ENCODE measurements at places on chromosomes 2 and 18.

- DNase-seq: no peak
These were observed 116.6 kb upstream of the MSH6 start for GRCh38 chr2:47666332-47666731.

DNA sequence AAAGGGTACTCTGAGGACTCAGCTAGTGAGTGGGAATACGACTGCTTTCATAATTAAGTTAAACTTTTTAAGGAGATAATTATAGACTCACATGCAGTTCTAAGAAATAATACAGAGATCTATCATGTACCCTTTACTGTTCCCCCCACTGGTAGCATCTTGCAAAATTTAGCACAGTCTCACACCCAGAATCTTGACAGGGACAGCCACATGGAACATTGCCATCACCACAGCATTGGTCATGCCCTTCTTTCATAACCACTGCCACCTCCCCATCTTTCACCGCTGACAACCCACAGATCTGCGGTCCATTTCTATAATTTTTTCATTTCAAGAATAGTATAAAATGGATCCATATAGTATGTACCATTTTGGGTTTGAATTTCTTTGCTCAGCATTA is 37.8 kb downstream of the ARHGEF4 start:
- DNase-seq: no peak

GRCh38 chr18:2223449-2223848 is 347.9 kb downstream of the METTL4 start:
- peak; percentile 63 for DNase-seq

DNA sequence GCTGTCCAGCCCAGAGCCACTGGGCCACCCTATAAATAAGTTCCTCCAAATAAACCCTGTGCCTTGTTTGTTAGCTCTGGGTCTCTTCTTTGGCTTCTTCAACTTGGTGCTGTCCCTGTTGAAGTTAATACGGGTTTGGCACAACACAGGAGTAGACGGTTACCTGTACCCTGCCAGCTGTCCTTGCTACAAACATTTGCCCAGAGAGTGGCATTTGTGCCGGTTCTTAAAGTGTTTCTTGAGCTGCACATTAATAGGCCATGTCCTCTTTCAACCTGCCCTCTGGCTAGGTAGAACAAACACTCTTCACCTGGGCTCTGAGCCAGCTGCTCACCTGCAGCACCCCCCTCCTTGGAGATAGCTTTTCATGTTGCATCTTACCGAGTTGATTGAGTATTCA is 139.2 kb downstream of the NEDD4L start:
- DNase-seq: no peak

DNA sequence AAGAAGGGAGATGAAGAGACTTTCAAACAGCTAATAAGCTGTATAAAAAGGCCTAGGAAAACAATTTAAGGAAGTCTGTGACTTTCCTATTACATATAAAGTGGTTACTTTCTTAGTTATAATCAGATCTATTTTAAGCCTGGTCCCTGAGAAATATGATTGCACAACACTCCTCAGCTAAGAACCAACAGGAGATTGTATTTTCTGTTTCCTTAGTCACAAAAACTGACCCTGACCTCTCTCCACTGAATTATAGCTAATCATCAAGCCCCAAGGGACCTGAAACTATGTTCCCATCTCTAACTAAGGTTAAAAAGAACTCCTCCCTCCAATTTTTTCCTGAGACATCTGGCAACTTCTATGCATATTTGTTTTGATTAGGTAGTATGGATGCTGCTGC is 106.9 kb downstream of the ROCK1 start:
- DNase-seq: peak; percentile 84

- no peak for DNase-seq
These were observed 692.8 kb downstream of the RNF144A start for GRCh38 chr2:7609974-7610373.

GRCh38 chr2:45541450-45541849 is 69.6 kb downstream of the SRBD1 start:
- no peak for DNase-seq

DNA sequence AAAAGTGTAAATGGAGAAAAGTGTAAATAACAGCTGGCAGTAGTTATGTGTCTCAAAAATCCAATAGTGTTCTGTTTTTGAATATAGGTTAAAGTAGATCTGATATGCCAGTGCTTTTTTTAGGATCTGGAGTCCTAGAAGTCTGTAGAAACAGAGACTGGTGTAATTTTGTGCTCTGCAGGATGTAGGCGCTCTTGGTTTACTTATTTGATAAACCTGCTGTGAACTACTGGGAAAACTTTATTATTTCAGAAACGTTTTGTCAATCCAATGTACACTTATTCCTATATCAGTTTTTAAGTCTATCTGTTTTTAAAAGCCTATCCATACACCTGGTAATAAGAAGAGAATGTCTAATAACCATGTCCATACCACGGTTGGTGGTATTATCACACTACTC is 530.8 kb upstream of the ZNF804A start:
- DNase-seq: no peak

- DNase-seq: no peak
These were observed 44.3 kb upstream of the TGIF1 start for GRCh38 chr18:3405713-3406112.

DNA sequence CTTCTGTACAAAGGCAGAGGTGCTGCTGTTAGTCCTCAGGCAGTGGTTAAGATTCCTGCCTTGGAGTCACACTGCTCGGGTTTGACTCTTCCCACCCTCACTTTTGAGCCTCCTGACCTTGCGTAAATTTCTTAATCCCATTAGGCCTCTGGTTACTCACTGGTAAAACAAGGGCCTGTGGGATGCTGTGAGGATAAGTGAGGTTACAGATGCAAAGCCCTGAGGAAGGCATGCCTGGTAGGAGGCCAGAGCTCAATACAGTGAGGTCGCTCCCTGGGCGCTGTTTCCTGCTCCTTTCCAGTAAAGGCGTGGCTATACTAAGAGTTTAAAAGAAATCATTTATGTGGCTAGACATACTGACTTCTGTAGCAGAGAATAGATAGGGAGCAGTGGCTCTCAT is 127.5 kb upstream of the TMEM200C start:
- DNase-seq: peak; percentile 82

- no peak for DNase-seq
These were observed 157.4 kb downstream of the SOX11 start for GRCh38 chr2:5849562-5849961.

DNA sequence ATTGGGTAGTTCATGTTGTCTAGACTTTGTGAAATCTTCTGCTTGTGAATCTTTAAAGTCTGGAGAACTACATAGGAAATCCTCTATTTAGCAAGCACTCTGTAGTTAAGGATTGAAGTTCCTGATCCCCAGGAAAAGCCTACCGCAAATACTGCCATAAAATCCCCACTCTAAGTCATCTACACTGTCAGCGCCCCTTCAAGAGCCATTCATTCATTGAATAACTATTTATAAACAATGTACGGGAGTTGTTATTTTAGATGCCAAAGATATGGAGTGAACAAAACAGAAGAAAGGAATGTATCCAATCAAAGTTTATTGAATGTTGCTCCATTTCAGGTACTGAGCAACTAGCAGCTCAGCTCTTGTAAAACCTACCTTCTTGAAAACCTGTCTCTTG is 36.5 kb upstream of the SLC39A10 start:
- DNase-seq: no peak

- DNase-seq: peak; percentile 39
These were observed 172.7 kb upstream of the SMAD7 start for GRCh38 chr18:49123431-49123830.

DNA sequence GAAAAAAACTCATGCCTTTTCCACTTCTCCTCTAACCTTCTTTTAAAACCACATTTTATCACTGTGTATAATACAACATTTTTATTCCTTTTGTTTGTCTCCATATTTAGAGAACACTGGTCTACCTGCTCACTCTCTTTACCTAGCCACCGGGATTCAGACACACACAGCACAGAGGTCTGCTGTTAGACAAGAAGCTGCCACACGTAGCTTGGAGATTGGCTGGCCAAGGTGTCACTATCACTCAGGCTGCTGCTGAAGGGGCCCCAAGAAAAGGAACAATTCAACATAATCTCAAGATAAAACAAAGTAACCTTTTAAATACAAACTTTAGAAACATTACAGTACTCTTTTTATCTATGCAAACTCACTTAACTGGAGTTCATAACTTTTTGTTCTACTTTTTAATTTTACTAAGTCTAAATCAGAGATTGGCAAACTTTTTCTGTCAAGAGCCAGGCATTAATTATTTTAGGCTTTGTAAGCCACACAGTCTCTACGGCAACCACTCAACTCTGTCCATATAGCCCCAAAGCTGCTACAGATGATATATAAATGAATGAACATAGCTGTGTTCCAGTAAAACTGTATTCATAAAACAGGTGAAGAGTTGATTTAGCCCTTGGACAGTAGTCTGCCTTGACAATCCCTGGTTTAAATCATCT is 25.8 kb downstream of the FEZ2 start:
- DNase-seq: no peak

DNA sequence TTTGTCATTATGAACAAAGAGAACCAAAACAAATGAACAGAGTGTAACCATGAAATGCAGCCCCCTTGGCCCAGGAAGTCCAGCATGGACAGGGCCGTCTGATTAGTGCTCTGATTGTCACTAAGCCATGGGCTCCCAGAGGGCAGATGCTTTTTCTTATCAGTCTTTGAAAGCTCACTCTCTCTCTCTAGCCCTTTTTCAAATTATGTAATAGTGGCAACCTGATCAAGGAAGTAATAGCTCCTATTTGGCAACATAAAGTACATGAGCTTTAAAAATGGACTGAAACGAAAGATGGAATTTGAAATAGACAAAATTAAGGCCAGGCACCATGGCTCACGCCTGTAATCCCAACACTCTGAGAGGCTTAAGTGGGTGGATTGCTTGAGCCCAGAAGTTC is 32.4 kb upstream of the EPG5 start:
- no peak for DNase-seq

GRCh38 chr2:30802611-30803010 is 4.6 kb downstream of the CAPN13 start:
- DNase-seq: no peak

DNA sequence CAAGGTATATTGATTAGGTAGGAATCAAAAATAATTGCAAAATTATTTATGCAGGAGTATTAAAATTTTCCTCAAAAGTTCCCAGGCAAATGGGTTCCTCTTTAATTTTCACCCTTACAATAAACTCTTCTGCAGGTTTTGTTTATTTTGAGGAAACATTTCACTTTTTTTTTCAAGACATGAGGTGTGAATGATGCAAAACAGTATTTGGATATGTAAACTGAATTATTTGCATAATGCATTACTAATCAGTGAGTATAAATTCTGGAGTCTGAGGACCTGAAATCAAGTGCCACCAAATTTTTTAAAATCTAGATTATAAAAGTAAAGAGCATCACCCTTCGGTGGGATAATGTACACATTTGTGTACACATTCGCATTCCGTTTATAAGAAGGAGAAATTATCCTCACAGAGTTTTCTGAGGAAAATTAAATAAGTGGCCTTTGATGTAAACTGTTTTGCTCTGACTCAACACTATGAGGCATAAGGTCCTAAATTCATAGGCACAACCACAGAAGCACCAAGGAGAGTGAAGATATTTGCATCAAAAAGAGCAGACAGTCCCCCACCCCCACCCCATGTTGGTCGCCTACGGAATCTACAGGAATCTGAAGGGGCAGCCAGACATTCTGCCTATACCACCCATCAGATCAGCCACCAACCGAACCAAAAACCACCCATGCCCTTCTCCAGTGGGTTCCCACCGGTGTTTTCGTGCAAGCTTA is 33.1 kb downstream of the BCL11A start:
- no peak for DNase-seq

- DNase-seq: no peak
These were observed 61.1 kb downstream of the XRCC5 start for GRCh38 chr2:216170076-216170763.

GRCh38 chr2:118477111-118477862 is 370.2 kb downstream of the EN1 start:
- no peak for DNase-seq

DNA sequence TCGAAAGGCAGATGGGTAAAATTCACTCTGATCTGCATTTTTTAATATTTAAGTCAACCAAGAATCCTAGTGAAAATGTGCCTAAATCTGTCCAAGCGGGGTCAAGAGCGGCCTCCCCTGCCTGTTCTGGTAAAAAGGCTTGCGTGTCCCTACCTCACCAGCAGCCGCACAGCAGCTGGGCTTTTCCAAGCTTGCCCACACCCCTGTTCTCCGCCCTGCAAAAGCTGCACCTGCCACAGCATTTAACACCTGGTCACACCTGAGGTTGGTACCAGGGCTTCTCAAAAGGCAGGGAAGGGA is 25.8 kb upstream of the TMEM182 start:
- DNase-seq: no peak

GRCh38 chr2:105141099-105141614 is 100.4 kb upstream of the GPR45 start:
- no peak for DNase-seq

- DNase-seq: no peak
These were observed 330.5 kb downstream of the DYSF start for GRCh38 chr2:71783815-71784214.

GRCh38 chr18:56505293-56505692 is 133.1 kb downstream of the TXNL1 start:
- DNase-seq: no peak

DNA sequence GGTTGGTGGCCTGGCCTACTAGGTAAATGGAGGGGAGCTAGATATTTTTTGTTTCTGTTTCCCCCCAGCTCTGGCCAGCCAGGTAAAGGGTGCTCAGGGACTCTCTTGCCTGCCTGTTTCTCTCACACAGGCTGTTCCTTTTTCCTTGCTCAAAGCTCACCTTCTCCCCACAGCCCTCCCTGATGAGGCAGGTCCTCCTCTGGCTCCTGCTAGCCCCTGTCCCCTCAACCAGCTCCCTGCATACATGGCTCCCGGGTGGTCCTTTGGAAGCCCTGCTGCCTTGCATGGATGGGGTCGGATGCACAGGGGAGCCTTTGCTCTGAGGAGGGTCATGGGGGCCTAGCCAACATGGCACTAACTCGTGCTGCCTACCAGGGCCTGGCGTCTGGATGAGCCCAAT is 27.8 kb downstream of the DYSF start:
- DNase-seq: no peak

DNA sequence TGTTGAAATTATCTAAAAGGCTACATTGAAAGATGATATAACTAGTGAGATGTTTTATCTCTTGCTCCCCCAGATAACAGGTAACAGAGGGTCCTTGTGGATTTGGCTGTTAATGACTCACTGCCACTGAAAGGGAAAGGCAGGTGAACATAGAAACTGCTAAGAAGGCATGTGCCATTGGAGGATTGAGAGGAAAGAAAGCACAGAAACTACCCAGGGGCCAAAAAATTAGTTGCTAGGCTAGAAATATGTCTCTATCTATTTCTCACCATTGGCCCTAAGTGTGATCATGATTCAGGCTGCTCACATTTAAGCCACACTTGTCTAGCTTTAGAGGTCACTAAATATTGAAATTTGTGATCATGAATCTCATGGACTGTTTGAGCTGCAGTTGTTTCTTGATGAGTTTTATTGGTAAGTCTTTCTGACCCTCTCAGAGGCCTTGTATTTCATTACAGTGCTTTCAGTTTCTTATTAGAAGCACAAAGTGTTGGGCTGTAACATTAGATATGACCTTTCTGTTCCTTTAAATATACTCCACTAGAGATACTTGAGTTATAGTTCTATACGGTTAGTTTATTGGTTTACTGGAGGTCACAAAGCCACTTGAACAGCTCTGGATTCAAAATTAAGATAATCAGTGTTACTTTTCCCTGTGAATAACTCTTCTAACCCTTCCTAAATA is 26.2 kb downstream of the NAB1 start:
- no peak for DNase-seq

- DNase-seq: peak; percentile 22
These were observed 896 bp downstream of the CACNB4 start for GRCh38 chr2:152097801-152098495.

- DNase-seq: no peak
These were observed 13.0 kb downstream of the TTC32 start for GRCh38 chr2:19888831-19889230.

- DNase-seq: no peak
These were observed 254.5 kb downstream of the DSEL start for GRCh38 chr18:67261931-67262552.

GRCh38 chr2:219459460-219460311 is 25.0 kb downstream of the SPEG start:
- DNase-seq: peak; percentile 52
